Head of caudate nucleus (tissue), 42 donors: ENCODE measurements at places on chromosomes 12 and 14.

DNA sequence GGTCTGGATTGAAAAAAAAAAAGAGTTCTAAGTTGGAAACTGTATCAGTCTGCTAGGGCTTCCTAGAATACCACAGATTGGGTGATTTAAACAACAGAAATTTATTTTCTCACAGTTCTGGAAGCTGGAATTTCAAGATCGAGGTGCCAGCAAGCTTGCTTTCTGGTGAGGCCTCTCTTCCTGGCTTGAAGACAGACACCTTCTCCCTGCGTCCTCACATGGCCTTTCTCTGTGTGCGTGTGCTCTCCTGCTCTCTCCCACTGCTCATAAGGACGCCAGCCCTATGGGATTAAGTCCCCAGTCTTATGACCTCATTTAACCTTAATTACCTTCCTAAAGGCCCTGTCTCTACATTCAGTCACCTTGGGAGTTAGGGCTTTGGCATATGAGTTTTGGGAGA is 215.5 kb downstream of the PIK3C2G start:
- no peak for DNase-seq

DNA sequence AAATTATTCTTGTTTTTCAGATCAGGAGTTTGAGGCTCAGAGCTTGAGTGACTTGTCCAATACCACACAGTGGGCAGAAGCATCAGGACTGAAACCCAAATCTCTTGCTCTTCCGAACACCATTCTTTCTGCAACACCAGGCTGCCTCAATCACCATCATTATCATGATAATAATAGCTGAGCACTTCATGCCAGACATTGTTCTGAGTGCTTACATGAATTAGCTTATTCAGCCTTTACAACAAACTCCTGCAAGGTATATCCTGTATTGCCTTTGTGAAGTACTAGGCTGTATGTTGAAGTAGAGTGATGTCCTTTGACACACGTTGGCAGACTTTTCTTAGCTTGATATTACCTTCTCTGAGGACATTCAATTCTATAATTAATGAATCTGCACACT is 257.4 kb upstream of the ATP2B1 start:
- DNase-seq, result no peak

GRCh38 chr14:100159865-100160533 is 554 bp upstream of the DEGS2 start:
- DNase-seq, result no peak

DNA sequence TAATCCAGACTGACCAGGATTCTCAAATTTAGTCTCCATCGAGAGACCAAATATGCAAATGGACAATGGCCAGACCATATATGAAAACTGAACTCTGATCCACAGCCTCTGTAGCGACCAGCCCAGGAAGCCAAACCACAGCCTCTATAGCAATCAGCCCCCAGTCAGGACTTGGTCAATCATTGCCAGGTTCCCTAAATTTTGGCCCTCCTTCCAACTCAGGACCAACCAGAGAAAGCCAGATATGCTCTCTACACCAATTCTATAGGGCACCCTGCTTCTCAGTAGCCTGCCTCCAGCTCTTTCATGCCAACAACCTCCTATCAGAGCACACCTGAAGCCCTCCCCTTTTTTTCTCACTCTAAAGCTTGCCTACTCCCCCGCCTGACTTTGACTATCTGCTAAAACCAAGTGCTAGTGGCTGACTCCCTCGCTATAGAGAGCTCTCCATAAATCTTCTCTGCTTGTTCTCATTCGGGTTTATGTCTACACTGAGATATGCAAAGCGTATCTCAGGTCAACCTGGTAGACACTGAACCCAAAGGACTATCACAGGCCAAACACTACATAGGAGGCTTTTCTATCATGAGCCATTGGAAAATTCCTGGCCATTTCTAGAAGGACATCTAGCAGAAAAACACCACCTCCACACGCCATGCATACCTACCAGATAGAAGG is 110.5 kb upstream of the FUT8 start:
- no peak for DNase-seq

DNA sequence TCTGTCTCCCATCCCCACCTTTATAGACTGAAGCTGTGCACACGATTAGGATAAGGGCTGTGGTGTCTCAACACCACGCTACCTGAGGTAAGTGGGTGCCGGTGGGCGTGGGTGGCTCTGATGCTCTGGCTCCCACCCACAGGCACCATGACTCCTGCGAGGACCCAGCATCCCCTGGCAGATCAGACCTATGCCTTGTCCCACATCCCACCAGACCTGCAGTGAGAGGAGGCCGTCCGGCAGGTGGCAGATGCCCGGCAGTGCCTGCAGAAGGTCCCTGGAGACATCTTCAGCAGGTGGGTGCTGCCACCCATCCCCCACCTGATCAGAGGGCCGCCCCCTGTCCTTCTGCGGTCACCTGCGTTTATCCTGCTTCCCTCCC is 104.4 kb upstream of the PRB2 start:
- DNase-seq, result peak; percentile 39

DNA sequence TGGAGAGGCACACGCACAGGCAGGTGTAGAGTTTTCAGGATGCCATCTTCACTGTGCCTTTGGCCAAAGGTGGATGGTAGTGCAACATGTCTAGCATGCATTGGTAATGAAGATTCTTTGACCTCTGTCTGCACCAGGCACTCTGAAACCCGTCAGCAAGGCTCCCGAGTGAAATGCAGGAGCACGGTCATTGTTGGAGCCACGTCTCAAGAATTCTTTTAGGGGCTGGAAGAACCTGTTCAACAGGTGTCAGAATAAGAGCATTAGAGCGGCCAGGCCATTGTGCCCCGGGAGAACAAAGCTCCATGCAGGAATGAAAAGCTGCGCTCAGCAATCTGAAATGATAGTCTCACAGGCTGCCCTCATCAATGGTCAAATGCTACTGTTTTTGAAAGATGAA is 40.2 kb upstream of the DICER1 start:
- DNase-seq, result no peak

DNA sequence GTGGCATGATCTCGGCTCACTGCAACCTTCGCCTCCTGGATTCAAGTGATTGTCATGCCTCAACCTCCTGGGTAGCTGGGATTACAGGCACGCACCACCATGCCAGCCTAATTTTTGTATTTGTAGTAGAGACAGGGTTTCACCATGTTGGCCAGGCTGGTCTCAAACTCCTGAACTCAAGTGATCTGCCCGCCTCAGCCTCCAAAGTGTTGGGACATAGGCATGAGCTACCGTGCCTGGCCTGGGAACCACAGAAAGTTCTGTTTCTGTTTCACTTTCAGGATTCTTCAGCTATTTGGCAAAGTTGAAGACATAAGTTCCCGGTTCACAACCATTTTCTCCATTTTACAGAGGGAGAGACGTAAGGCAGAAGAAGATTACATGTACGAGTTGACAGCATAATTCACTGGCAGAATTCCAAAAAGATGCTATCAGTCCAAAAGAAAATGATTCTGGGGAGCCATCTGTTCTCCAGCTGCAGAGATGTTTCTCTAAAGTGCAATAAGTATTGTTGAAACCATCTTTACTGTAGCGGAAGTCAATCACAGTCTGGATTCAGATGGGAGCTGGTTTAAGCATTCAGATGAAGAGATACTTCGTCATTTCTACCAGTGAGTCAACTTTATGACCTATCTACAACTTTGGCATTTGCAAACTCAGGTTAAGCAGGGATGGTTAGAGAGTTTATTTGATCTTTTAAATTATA is 8.1 kb upstream of the RNF34 start:
- DNase-seq, result no peak

DNA sequence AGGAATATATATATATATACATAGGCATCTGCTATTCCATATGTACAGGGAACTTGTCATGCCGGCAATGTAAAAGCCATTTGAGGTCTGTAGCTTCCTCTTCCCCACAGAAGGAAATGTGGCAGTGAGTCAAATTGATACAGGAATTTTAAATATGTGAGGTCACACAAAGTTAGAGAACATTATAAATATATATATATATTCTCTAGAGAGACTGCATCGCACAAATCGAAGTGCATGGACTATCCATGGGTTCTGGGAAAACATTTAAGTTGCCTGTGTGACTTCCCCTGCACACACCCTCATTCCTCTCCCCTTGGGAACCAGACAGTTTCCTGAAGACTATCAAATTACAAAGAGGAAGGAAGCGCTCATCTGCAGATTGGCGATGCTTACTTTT is 100.9 kb upstream of the CCDC91 start:
- no peak for DNase-seq

DNA sequence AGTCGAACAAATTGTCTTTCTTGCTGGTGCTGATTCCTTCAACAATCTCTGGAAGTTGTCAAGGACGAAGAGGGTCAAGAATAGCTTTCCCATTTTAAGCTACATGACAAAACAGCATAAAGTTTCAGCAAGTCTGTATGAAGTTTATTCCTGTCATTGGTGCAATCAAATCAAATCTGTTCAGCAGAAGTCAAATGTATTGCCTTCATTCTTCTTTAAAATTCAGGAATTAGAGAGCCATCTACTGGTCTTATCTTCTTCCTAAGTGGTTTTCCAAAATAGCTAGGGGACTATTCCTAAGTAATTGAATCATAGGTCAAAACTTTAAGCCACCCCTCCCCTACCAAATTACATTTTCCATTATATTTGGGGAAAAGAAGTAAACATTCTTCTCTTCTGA is 990.2 kb downstream of the GALC start:
- DNase-seq, result no peak
